ENCODE measurements at places on chromosomes 6 and 20. TPM values are rescaled to one million over a fixed set of nuclear protein-coding genes. Genes with fewer than 3 reads are reported as not detected.

DNA sequence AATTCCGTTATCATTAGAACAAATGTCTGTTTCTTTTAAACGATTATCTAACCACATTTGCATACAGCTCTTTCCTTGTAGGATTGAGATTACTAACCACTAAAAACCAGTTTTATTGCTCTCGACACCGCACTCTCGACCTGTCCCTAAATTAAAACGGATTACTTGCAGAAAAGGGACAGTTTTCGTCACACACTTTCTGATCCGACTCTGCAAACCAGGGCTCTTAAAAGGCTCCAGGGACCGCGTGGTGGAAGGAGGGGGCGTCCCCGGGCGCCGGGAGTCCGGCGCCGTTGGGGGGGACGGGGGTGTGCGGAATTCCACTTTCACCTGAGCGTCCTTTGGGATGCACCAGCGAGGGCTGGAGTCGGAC is 731 bp downstream of the MAK start:
- DNase-seq = no peak

- DNase-seq = peak; percentile 29
Observed at GRCh38 chr6:137217801-137218472, 1.2 kb downstream of the IFNGR1 start.

DNA sequence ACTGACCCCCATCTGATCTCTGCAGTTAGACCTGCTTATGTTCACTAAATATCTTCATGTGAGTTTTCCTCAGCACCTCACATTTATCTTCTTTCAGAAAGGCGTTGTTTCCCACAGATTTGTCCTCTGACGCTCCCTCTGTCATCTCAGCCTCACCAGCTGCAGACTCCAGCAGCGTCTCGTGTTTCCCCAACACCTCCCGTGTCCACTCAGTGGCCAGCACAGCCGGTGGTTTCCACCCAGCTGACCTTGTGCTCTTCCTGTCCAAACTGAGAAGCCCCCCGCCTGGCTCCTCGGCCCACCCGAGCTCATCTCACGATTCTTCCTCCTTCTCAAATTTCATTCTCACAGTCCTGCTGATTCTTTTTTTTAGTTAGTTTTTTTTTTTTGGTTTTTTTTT is 12.5 kb downstream of the ERMARD start:
- no peak for DNase-seq

- DNase-seq = no peak
Observed at GRCh38 chr20:62622877-62623487, 19.3 kb upstream of the SLCO4A1 start.

DNA sequence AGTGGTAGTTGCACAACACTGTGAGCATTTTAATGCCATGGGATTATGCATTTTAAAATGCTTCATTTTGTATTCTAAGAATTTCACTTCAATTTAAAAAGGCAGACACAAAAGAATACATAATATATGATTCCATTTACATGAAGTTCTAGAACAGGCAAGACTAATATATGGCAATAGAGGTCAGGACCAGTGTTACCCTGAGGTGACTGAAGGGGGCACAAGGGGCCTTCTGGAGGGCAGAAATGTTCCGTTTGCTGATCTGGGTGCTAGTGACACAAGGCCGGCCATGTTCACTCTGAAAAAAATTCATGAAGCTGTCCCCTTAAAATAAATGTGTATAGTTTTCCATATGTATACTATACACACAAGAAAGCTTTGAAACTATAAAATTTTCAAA is 28.5 kb downstream of the TASP1 start:
- no peak for DNase-seq

GRCh38 chr6:152981989-152982903 is 595 bp downstream of the FBXO5 start:
- DNase-seq = peak; percentile 49

DNA sequence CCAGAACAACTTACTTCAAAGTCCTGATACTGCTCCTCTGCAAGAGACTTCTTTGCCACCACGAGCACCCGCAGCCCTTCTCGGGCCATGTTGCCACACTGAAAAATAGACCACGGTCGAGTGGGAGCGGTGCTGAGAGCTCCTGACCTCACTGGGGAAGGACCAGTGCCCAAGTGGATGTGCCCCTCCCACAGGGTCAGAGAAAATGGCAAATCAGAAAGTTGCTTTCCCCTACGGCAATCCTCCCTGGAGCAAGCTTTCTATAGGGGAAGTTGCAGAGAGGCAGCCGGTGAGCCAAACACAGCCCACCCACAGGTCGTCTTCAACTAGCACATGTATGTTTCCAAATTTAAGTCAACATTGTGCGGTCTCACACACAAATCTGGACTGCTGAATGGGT is 85.1 kb upstream of the NFATC2 start:
- no peak for DNase-seq

- peak; percentile 96 for DNase-seq
Observed at GRCh38 chr6:161369339-161369738, 95.5 kb upstream of the AGPAT4 start.

DNA sequence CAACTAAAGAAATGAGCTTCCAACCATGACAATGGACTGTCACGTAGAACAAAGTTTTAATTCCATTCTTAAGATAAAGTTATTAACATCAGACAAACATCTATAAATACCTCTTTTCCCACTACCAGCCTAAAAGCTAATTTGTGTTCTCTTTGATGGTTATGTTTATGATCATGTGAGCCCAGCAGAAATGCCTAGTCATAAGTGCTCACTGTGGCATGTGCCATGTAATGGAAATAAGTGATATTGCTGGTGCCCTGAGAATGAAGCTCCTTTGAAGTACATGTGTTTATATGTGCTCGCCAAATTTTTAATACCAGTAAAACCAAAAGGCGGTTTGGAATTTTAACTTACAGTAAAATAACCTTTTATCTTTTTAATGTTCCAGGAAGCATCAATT is 205.8 kb downstream of the ISM1 start:
- no peak for DNase-seq

DNA sequence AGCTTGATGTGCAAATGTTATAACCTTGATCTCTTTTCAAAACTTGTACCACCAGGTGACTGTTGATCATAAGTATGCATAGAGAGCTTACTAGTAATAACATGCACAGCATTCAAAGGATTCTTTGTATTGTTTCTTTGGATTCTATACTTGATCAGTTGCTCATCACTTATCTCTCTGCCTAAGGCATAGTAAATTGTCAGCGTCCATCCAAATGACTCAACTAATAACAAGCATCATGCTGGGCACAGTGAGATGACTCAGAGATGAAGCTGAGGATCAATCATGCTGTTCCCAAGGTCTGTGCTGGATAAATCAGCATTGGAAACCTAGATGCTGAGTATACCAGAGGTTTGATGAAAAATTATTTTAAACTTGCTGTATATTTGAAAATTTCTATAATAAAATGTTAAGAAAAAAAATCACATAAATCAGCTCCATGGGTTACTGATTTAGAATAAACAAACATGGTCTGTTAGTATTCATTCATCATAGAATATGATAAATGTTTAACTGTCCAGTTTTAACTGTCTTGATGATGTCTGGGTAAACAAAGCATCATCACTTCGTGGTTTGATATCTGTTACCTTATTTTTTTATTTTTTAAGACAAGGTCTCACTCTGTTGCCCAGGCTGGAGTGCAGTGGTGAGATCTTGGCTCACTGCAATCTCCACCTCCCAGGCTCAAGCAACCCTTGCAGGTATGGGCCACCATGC is 45.6 kb upstream of the SGK1 start:
- DNase-seq = peak; percentile 93

DNA sequence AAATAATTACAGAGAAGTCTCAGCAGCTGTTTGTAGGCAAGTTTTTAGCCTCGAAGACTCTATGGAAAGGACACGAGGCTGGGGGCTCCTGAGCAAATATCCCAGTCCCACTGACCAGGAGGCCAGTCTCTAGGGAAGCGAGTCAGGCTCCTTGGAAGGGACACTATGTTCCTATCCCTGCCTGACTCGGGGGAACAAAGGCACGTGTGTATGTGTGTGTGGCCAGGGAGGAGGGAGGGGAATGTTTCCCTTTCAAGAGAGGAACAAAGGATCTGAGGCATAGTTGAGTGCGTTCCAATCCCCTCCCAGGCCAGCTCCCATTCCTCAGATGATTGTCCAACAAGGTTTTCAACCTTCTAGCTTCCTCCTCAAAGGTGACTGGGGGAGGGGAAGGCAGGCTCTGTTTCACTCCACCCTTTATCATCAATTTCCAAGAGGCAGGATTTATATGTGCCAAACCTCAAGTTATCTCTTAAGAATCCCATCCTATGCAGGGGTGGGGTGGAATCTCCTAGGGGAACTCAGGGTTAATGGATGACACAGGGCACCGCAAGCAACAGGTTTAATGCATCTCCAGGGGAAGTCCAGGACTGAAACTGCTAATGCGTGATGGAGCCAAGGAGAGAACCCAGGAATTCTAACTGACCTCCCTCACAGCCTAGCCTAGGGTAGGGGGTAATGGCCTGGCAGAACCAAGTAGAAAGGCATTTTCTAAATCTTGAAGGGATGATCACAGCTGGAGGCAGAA is 9.9 kb downstream of the BCL2L1 start:
- DNase-seq = peak; percentile 80

- no peak for DNase-seq
Observed at GRCh38 chr6:43856005-43856765, 86.2 kb downstream of the VEGFA start.

GRCh38 chr20:41166201-41167117 is 29.1 kb downstream of the PLCG1 start:
- peak; percentile 65 for DNase-seq

- DNase-seq = no peak
Observed at GRCh38 chr20:57947421-57948179, 237.8 kb upstream of the PMEPA1 start.

GRCh38 chr6:160328447-160328846 is 19.7 kb upstream of the SLC22A3 start:
- DNase-seq = no peak

DNA sequence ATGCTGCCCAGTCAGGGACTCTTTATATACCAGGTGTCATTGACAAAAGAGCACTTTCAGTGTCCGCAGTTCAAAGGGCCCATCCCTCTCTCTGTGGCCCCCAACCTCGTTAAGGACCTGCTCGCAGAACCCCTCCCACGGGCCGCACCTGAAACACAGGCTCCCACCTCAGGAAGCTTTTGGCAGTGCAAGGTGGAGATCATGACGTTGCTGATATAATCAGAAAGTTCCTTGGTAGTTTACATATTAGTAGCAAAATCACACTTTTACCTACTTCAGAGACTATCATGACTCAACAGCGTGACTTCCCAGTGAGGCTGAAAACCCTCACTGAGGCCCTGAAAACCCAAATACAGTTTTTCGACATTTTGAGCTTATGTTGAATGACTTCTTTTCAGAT is 4.1 kb downstream of the TTLL2 start:
- no peak for DNase-seq

DNA sequence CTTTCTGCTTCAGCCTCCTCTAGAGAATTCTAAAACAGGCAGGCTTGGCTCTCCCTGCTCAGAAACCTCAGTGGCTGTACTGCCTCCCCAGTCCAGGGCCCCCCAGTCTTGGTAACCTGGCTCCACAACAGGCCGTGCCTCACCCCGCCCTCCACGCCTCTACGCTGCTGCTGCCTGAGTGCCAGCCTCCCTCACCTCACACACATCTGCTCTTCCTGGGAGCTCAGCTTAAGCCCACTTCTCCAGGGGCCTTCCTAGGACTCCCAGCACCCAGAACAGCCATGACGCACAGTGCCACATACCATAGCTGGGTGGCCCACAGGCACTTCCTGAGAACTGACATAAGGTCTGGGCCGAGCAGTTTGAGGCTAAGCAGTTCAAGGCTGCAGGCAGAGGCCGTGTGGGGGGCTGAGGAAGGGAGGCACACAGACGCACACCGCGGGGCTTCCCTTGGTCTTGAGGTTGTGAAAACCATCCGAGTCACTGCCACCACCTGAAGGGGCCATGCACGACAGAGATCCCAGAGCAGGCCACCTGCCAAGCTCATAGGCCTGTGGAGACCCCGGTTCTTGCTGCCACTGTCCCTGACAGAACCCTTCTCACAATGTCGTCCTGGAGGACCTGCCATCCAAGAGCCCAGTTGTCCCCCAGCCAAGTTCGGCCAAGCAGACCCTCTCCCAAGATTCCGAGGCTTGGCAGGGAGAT is 42.6 kb downstream of the DSTN start:
- peak; percentile 86 for DNase-seq

DNA sequence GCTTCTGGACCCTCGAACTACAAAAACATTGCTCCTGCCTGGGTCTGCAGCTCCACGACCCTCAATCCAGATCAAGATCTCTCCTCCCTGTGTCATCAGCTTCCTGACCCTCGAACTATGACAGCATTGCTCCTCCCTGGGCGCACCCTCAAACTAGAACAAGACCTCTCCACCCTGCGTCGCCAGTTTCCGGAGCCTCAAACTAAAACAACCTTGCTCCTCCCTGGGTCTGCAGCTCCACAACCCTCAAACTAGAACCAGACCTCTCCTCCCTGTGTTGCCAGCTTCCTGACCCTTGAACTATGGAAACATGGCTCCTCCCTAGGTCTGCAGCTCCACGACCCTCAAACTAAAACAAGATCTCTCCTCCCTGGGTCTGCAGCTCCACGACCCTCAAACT is 339.7 kb upstream of the SULF2 start:
- DNase-seq = no peak

GRCh38 chr6:169108753-169109152 is 144.9 kb downstream of the THBS2 start:
- DNase-seq = no peak

- no peak for DNase-seq
Observed at GRCh38 chr6:29907637-29908340, 34.5 kb upstream of the HLA-A start.

- DNase-seq = peak; percentile 78
Observed at GRCh38 chr6:134195164-134195906, 122.6 kb downstream of the SGK1 start.

DNA sequence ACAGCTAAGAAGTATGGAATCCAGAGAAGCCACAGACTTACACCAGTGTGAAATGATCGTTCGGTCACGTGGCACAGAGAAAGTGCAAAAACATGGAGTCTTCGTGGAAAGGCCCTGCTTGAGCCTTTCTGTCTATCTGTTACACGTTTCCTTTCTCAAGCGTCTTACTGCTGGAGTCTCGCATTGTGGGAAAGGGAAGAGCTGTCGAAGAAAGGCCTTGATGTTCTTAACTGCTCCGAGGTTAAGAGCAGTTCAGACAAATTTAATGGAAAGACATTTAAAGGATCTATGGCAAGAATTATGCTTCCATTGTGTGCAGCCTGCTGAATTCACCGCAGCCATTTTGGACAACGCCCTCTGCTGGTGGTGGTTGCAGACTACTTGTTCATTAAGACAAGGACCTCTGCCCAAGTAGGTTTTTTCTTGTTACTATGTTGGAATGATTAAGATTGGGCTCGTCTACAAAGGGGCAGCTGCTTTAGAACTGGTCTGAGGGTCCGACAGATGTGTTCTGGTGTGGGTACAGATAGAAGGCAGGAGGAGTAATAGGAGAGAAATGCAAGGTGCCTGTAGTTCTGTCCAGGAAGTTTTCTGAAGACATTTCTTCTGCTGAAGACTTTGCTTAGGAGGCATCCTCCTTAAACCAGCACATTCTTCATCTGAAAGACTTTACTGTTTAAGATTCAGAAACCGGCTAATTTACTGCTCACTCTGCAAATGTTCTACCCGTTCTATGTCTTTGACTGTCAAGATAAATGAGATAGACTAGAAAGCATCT is 24.7 kb upstream of the CCN6 start:
- DNase-seq = no peak

Gene SNAP25
- 1.8 TPM for total RNA-seq

Gene IRF4
- under 0.01 TPM for total RNA-seq

Gene PKHD1
- total RNA-seq = not detected

Gene MAS1
- not detected for total RNA-seq

Gene UNC5CL
- total RNA-seq = under 0.01 TPM

Gene PRDM13
- total RNA-seq = not detected

Gene TMC2
- total RNA-seq = not detected

Gene OARD1
- total RNA-seq = 7.7 TPM

Gene DNMT3B
- total RNA-seq = 2.5 TPM

Gene FOXC1
- 39.4 TPM for total RNA-seq

Gene SLC22A7
- total RNA-seq = not detected

Gene GCLC
- 26.8 TPM for total RNA-seq

Gene SPATA25
- total RNA-seq = 1.2 TPM

Gene SIRPD
- not detected for total RNA-seq
